NCI-H1417 treated with DMSO at 0.1 percent for 48 hours (cell line): ENCODE measurements at places on chromosomes 11 and 22.
A peak's percentile ranks its signal among the peaks of the same experiment; 100 is the strongest.

DNA sequence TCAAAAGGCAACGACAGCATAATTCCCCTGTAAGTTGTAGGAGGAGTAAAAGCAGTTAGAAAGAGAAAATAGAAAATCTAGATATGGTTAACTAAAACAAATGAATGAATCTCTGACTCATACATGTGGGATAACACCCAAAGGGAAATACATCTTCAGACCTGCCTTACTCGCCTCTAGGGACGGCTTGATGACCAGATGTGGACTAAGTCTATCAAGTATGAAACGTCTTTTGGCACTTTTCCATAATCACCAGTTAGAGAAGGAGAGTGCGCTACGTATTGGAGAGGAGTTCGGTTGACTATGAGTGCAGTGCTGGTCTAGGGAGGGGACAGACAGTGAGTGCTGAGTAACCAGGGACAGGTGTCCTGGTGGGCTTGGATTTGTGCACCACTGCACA is 459.9 kb downstream of the OPCML start:
- DNase-seq: no peak

DNA sequence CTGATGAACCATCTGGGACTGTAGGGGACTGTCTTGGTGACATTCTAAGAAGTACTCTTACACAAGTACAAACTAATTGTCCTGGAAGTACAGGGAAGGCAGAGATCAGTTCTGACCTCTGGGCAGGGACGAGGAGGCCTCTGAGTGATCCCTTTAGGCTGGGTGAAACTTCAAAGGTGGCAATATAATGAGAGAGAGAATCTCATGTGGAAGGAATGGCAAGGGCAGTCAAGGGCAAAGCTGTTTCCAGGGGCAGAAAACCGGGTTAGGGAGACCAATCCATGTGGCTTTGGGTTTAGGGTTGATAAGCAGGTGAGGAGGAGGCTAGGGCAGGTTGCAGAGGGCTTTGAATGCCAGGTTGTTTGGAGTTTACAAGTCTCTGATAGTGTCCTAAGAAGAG is 21.3 kb upstream of the MYH9 start:
- no peak for DNase-seq

GRCh38 chr11:2477254-2477653 is 32.4 kb downstream of the KCNQ1 start:
- no peak for DNase-seq

GRCh38 chr11:94128291-94128745 is 323 bp upstream of the PANX1 start:
- no peak for DNase-seq

DNA sequence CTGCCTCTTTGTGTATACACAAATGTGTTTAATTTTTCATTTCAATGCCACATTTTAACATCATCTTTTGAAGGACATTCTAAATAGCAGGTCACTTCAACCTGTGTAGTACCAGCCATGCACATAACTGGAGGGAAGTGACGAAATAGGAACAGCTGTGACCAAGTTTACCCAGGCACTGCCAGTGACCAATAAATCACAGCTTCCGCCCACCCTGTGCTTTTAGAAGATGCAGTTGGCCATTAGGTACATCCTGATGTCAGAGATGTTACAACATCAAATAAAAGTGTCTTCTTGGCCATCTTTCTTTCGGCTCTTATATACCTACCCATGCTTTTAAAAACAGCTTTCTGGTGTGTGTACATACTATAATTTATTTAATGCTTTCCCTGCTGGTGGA is 7.8 kb downstream of the LDLRAD3 start:
- DNase-seq: no peak

- DNase-seq: no peak
These were observed 43.4 kb downstream of the CPT1A start for GRCh38 chr11:68798221-68798813.

GRCh38 chr11:54558919-54559318 is 44.9 kb downstream of the OR4C46 start:
- no peak for DNase-seq

DNA sequence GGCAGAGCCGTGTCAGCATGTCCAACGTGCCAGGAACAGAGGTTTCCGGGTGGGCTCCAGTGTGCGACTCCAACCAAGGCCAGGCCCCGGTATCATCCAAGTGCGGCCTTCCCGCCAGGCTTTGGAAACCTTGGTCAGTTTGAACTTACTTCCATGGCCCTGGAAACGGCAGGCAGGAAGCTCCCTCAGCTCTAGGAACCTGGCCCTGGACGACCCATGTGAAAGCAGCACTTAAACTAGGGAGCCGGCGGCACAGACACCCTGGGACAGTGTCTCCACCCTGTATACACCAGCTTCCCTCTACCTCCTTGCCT is 65.2 kb downstream of the MYH9 start:
- DNase-seq: no peak

DNA sequence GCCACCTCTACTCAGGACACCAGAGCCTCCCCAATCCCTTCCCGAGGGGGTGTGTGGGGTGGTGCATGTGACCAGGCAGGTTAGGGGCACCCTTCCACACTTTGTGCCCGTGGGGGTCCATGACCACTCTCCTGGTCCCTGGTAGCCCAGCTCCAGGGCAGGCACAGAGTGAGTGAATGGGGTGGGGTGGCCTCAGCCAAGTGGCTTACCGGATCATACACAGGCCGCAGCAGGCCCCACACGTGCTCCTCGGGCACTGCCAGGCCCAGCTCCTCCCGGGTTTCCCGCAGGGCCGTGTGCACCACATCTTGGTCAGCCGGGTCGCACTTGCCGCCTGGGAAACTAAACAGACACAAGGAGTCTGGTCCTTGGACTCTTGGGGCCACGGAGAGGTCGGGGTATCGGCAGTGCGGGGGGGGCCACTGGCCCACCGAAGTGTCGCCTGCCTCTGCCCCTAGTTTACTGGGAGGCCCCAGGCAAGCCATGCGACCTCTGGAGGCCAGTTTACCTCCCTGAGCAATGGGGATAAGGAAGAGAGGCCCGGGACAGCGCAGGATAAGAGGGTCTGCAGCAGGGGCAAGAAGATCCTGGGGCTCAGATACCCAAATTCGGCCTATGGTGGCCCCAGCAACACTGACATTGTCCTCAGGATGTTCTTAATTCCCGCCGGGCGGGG is 889 bp downstream of the NUDT8 start:
- no peak for DNase-seq

- DNase-seq: no peak
These were observed 191.7 kb downstream of the ST3GAL4 start for GRCh38 chr11:126547161-126547560.

DNA sequence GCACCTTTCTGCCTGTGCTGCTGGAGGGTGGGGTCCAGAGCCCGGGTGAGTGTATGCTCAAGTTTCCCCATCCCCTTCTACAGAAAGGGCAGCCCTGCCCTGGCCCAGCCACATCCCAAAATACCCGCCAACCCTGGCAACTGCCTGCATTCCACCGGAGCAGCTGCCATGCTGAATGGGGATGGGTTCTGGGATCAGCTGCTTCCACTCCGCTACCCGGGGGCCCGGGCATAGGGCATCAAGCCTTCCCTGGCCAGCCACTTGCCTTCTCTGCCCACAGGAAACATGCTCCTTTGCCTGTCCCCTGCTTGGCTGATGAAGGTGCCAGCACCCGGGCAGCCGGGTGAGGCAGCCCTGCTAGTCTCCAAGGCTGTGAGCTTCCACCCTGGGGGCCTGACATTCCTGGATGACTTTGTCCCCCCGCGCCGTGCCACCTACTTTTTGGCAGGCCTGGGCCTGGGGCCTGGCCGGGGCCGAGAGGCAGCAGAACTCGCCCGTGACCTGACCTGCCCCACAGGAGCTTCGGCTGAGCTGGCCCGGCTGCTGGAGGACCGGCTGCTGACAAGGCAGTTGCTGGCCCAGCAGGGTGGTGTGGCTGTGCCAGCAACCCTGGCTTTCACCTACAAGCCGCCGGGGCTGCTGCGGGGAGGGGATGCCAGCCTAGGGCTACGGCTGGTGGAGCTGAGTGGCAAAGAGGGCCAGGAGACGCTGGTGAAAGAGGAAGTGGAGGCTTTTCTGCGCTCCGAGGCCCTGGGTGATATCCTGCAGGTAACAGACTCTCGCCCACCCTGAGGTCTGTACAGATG is 3.2 kb downstream of the CARNS1 start:
- DNase-seq: no peak

GRCh38 chr22:28180804-28181731 is 262.0 kb upstream of the PITPNB start:
- no peak for DNase-seq

DNA sequence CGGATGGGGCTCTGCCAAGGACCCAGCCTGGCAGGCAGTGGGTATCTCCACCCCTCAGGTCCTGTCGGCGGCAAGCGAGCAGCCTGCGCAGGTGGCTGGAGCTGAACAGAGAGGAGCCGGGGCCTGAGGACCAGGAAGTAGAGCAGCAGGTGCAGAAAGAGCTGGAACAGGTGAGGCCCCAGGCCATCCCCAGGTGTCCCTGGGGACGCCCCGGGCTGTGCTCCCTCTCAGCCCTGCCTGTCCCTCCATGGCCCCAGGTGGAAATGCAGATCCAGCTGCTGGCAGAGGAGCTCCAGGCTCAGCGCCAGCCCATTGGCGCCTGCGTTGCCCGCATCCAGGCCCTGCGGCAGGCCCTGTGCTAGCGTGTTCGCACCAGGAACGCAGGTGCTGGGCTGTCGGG is 44.0 kb downstream of the PISD start:
- peak; percentile 30 for DNase-seq

GRCh38 chr11:132119573-132119972 is 749.2 kb downstream of the NTM start:
- no peak for DNase-seq

GRCh38 chr11:48081151-48082010 is 101.0 kb downstream of the PTPRJ start:
- DNase-seq: no peak

GRCh38 chr22:46636221-46637002 is 16.2 kb downstream of the GRAMD4 start:
- no peak for DNase-seq

DNA sequence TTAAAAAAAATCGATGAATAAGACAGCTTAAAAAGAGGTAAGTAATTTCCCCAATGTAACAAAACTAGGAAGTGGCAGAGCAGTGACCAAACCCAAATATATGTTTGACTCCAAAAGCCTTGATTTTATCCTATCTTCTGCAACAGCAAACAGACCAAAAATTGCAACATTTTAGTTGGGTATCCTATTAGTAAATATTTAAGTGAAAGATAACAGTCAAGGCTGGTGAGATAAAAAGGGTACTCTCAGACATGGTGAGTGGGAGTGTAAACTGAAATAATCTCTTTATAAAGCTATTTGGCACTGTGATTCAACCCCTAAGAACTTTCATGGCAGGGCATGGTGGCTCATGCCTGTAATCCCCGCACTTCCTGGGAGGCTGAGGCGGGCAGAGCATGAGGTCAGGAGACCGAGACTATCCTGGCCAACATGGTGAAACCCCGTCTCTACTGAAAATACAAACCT is 1.9 kb upstream of the RDX start:
- DNase-seq: no peak

- no peak for DNase-seq
These were observed 794 bp upstream of the FXYD6 start for GRCh38 chr11:117877120-117877784.

- DNase-seq: no peak
These were observed 72.0 kb downstream of the TRIM29 start for GRCh38 chr11:120065876-120066275.

DNA sequence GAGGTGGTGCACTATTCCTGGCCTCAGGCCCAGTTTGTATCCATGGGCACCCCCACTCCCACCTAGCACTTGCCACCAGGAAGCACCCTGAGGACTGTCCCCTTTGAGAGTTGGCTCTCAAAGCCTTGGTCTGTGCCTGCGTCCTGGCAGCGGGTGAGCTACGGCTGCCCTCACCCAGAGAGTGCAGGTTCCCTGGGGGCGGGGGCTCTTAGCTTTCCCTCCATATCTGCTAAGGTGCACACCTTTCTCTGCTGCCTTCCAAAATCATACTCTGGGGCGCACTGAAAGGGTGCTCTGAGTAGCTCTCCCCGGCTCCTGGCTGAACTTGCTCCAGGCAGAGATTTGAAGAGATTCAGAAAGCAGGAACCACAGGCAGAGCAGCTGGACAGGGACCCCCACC is 7.1 kb downstream of the KCNQ1 start:
- no peak for DNase-seq

DNA sequence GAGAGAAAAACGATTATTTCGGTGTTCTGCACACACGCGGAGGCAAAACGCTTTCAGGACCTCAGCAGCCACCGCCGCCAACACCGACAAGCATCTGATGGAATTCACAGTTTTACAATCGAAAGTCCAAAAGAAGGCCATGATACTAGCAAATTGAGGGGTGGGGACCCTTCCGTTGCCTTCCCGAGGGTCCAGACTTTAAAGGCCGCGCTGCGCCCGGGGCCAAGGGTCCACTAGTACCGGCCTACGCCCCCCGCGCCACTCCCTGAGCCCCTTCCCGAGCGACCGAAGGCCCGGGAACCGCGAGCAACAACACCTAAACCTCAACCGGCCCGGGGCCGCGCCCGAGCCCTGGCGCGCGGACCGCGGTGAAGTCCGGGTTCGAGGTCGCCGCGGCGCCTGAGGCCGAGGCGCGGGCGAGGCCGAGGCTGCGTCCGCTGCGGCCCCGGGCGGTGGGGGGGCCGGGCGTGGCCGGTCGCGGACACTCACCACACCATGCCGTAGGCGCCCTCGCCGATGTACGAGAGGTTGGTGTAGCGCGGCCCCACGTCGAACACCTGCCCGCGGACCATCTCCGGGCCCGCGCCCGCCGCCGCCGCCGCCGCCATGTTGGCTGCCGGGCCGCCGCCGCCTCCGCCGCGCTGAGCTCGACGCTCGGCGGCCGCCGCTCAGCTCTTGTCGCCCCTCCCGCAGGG is 465 bp downstream of the MAPK1 start:
- no peak for DNase-seq

GRCh38 chr11:64911689-64912088 is 5.3 kb downstream of the ATG2A start:
- no peak for DNase-seq

GRCh38 chr11:46674463-46675287 is 25.7 kb downstream of the ARHGAP1 start:
- no peak for DNase-seq

GRCh38 chr22:46445771-46446420 is 91.5 kb downstream of the CELSR1 start:
- DNase-seq: no peak

DNA sequence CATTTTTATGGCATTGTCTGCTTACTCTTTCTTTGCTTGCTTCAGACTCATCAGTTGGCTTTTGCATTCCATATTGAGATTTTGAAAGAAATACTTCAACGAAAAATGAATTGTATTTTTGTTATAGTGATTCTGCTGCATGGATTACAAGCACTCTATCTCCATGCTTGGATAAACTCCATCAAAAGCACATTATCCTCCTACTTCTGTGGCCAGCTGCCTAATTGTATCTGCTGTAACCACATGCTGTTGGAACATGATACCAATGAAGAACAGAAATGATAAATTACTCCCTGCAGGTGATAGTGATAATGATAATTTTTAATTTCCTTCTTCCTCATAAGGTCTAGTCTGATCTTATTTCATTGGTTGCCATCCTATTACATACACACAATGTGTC is 100.8 kb downstream of the PRMT3 start:
- peak; percentile 92 for DNase-seq

GRCh38 chr11:35714882-35715627 is 52.5 kb downstream of the TRIM44 start:
- DNase-seq: no peak

GRCh38 chr11:34599406-34599945 is 21.4 kb upstream of the EHF start:
- no peak for DNase-seq
